Type B pancreatic cell (in vitro differentiated cells): ENCODE measurements at places on chromosomes 16 and 17. TPM values are rescaled to one million over a fixed set of nuclear protein-coding genes. Genes with fewer than 3 reads are reported as not detected.
A peak's percentile ranks its signal among the peaks of the same experiment; 100 is the strongest.

SGCA gene
- 0.72 TPM in 1 of 2 replicates, not detected in the other for total RNA-seq

TRIM47 gene
- 1.9 and 3.1 TPM in 2 replicates for total RNA-seq

CPHXL2 gene
- total RNA-seq, result not detected in 2 replicates

JUP gene
- 169 and 505 TPM in 2 replicates for total RNA-seq

SREBF1 gene
- 81.2 and 97.0 TPM in 2 replicates for total RNA-seq

GNGT2 gene
- 0.34 TPM in 1 of 2 replicates, not detected in the other for total RNA-seq

CEP112 gene
- total RNA-seq, result 4.6 and 18.0 TPM in 2 replicates

SCNN1B gene
- total RNA-seq, result 4.2 and 4.3 TPM in 2 replicates

- DNase-seq, result no peak
Observed at GRCh38 chr16:75089486-75090202, 26.9 kb downstream of the LDHD start.

GRCh38 chr16:1188432-1189189 is 35.7 kb downstream of the CACNA1H start:
- DNase-seq, result peak; percentile 82

- no peak for DNase-seq
Observed at GRCh38 chr17:9837551-9838471, 12.1 kb downstream of the GLP2R start.

- DNase-seq, result no peak
Observed at GRCh38 chr16:83137326-83137781, 510.6 kb downstream of the CDH13 start.

GRCh38 chr16:2838928-2839327 is 8.8 kb downstream of the ZG16B start:
- no peak for DNase-seq

DNA sequence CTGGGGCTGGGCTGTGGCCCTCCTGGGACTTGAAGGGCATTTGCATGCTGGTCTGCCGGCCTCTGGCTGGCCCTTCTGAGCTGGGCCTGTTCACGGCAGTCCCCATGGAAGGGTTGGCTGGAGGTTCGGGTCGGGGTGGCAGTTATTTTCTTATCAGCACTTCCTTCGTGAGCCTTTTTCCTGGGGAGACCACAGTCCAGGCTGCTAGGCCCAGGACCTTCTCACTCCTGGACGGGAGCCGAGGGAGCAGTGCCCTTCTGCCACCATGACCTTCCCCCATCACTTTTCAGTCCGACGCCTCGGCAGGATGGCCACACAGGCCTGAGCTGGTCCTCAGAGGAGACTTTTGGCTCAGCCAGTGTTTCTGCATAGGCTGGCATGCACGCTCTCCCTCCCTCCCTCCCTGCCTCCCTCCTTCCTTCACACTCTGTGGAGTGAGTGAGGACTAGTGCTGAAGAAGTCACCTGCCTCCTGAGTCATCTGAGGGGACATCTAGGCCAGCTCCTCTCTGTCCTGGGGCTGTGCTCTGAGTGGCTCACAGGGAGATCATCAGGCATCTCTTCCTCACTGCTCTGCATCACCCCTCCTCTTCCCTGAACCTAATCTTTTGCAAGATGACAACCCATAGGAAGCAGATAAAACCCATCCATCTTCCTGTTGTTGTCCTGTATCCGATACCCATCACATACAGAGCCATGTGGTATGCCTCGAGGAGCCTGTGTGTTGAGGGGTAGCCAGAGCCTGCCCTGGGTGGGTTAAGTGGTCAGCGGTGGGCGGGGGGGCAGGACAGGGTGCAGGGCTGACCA is 109.7 kb downstream of the RAP1GAP2 start:
- DNase-seq, result no peak

DNA sequence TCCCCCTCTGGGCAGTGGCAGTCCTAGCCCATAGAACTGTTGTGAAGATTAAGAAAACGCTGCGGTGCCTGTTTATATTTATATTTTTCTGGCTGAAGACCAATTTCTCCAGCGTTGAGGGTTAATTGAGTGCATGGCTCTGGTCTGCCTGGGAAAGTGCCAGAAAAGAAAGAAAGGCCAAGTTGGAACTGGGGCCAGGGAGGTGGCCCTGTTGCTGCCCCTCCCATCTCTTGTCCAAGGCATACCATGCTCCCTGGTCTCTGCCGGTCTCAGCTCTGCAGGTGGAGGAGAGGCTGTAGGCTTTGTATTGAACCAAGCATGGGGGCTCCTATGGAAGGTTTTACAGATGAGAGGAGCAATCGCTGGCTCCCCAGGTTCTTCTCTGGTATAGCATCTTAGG is 124.7 kb downstream of the MGAT5B start:
- DNase-seq, result no peak

- no peak for DNase-seq
Observed at GRCh38 chr17:81635973-81636504, 873 bp downstream of the NPLOC4 start.

GRCh38 chr16:17389384-17389783 is 81.4 kb downstream of the XYLT1 start:
- DNase-seq, result no peak

DNA sequence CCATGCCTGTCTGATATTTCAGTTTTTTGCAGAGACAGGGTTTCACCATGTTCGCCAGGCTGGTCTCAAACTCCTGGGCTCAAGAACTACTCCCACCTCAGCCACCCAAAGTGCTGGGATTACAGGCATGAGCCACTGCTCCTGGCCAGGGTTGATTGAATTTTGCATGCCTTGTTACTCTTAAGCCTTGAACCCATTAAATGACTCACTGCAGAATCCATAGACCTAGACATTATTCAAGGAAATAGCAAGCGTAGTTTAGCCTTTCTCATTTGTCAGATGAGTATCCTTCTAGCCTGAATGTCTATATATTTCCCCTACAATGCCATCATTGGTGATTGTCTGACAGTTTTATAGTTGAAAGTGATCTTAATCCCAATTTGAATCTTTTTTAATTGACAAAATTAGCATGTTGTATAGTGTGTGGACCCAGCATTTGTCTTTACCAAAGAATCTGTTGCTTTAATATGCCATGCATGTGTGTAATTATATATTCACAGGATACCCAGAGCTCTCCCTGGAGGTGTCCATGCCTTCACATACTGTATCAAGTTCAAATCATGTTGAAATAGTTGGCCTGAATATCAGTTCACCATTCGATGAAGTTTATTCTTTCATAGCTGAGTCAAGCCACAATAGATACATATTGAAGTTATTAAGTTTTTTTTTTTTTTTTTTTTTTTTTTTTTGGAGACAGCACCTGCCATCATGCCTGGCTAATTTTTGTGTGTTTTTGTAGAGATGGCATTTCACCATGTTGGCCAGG is 321.0 kb downstream of the CPPED1 start:
- DNase-seq, result no peak

DNA sequence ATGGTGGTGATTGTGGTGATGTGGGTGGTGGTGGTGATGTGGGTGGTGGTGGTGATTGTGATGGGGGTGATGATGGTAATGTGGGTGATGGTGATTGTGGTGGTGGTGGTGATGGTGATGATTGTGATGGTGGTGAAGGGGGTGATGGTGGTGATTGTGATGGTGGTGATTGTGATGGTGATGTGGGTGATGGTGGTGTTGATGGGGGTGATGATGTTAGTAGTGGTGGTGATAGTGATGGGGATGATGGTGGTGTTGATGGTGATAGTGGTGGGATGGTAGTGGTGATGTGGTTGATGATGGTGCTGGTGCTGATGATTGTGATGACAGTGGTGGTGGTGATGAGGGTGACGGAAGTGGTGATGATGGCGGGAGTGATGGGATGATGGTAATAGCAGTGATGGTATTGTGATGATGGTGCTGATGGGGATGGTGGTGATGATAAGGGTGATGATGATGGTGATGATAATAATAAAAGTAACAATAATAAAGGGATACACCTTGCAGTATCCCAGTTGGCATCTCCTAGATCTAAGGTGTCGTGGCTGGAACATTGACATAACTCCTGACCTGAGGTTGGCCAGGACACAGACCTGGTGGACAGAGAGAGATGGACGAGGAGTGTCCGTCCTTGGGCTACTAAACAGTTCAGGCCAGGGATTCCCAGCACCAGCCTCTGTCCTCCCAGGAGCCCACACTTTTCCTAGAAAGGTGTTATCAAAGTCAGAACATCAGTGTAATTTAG is 344.5 kb downstream of the SEC14L1 start:
- DNase-seq, result no peak

GRCh38 chr17:61487161-61487988 is 35.2 kb downstream of the TBX4 start:
- DNase-seq, result no peak

GRCh38 chr16:73546341-73546845 is 498.5 kb upstream of the ZFHX3 start:
- no peak for DNase-seq

DNA sequence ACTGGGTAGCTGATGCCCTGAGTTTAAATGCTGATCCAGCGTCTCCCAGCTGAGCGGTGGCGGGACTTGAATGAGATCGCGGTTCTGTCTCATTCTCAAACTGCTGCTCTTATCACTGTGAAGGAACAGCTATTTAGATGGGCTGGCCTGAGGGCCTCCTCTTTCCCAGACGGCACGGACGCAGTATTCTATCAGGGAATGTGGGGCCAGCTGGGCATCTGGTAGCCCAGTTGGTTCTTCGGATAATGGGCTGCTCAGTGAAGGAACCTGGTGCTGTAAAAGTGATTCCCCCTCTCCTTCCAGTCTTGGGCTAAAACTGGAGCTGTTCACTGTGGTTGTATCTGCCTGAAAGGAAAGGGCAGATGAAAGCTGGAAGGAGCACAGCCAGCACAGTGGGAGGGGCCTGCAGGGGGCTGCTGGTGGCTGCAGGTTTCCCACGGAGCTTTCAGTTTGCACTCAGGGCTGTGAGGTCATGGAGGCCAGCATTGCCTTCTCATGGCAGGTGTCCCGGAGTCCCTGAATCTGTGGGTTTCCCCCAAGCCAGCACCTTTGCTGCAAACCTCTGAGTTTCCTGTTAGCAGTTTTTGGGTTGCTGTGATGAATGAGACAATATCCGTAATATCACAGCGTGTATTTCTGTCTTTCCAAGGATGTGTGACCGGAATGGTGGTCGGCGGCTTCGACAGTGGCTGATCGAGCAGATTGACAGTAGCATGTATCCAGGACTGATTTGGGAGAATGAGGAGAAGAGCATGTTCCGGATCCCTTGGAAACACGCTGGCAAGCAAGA is 3.6 kb downstream of the IRF8 start:
- DNase-seq, result no peak
